DMS153 (cell line): ENCODE measurements at places on chromosomes 13 and 19.
A peak's percentile ranks its signal among the peaks of the same experiment; 100 is the strongest.

DNA sequence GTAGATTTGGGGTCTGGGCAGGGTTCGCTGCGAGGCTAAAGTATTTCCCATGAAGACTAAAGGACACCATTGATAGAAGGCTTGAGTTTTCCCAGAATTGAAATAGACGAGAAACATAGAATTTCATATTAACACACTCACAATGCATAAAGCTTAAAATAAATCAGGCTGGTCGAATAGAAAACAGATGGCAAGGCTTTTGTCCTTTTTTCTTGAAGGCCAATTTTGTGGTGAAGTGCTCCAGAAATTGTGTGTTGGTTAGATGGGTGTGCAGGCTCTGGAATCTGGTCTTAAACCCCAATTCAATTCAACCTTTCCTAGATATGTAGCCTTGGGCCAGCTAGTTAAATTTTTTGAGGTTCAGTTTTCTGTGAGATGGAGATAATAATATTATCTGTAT is 56.9 kb upstream of the LRCH1 start:
- DNase-seq, result no peak

- DNase-seq, result no peak
Observed at GRCh38 chr13:90615236-90615635, 732.3 kb upstream of the MIR17HG start.

GRCh38 chr13:19184176-19184575 is 2.6 kb upstream of the TUBA3C start:
- no peak for DNase-seq

DNA sequence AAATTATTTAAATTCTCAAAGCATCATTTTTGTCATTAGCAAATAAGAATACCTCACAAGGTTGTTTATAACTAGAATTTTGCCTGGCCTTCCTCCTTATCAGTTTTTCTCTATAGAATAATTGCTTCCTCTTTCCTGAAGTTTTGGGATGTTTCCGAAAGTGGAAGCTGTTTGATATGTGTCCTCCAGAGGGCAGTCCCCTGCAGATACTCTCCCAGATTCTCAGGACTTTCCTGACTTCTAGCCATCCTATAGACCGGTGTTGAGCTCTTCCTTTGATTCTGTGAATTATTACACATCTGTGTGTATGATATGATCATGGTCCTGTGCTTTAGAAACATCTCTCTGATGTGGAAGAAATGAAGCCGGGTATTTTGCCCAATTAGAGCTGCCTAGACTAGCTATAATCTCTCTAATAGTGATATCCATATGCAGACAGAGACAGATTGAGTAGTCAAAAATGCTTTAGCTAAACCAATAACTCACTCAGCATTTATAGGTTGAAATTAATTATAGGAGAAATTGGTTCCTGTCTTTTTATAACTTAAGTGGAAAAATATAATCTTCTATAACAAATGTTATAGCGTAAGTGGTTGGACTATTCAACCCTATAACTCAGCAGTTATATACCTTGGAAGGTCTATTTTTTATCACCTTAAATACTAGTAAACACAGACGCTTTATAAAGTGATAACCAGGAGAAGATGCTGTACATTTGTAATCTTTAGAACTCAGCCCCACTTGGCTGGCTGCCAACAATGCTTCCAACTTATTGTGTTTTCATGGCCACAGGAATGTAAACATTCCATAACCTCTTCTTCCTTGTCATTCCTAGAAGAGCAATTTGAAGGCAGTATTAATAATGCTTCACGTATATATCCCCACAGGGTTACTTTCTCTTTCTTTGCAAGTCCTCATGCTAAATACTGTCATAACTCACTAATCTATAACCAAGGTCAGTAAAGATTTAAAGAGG is 201.0 kb upstream of the RXFP2 start:
- no peak for DNase-seq

- no peak for DNase-seq
Observed at GRCh38 chr19:37977992-37978391, 71.0 kb downstream of the SIPA1L3 start.

DNA sequence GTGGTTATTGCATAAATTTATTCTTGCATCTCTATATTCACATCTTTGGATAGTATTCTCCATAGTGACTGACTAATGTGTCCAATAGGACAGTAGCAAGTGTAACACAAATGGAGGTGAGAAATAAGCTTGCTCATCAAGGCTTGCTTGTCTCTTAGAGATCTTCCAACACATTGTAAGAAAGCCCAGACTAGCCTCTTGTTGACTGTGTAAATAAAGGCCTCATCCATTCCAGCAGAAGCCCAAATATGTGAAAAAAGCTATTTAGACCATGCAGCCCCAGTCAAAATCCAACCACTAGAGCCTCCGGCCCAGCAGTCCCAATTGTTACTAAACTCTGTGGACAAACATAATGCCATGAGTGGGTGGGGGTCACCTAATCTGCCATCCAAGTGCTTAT is 2.7 kb upstream of the ZNF615 start:
- DNase-seq, result no peak

- no peak for DNase-seq
Observed at GRCh38 chr13:103759361-103759760, 693.1 kb upstream of the SLC10A2 start.

- DNase-seq, result no peak
Observed at GRCh38 chr13:65330287-65330686, 1899.8 kb downstream of the PCDH9 start.

GRCh38 chr13:113445791-113446487 is 7.3 kb downstream of the ADPRHL1 start:
- no peak for DNase-seq

- DNase-seq, result peak; percentile 90
Observed at GRCh38 chr19:3868770-3869456, at the start of gene ZFR2. TSS of gene ZFR2 (minus strand) at chr19:3869038. CDS start at chr19:3869017, 21 bp downstream.

GRCh38 chr13:72180253-72180952 is 313.4 kb upstream of the DACH1 start:
- DNase-seq, result no peak

DNA sequence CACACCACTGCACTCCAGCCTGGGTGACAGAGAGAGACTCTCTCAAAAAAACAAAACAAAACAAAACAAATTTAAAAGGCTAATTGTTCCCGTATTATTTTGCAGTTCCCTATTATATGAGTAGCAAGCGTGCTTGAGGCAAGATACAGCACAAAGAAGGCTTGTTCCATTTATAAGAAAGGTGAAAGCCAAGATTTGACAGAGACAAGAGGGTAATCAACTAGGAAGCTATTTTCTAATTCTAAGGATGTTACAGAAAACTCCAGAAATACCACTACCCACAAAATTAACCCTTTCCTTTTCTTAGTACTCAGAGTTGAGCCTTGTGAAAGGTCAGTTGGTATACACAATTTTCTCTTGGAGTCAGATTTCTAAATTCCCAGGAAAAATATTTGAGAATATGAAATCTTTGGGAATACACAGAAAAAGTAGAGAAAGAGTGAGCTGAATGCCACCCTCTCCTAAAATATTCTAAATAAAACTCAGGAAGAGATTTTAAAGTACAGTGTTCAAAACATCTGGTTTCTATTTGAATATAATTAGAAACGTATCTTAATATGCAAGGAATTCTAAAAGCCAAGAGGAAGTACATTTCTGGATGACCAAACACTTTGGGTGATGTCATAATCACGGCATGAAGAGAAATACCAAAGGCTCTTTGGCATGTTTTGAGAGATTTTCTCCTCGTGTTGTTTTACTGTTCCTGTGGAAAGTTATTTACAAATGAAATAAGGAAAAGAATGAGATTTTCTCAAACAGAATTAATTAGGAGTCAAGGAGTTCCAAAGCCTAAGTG is 63.0 kb upstream of the FLT1 start:
- no peak for DNase-seq

DNA sequence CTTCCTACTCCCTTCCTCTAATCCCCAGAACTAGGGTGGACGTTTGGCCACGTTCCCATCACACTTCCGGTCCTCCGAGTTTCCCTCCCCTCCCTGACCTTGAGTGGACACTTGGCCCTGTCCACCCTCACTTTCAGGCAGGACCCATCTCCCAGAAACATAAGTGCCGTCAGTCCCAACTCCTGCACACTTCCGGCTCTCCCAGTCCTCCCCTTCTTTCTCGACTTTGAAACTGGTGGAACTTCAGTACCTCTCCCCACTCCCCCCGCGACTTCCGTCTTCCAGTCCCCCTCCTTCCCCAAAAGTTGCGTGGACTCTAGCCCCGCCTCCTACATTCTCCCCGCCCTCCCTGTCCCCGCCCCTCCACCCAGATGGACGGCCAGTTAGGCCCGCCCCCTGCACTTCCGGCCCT is 278 bp upstream of the ZNF274 start:
- DNase-seq, result no peak

DNA sequence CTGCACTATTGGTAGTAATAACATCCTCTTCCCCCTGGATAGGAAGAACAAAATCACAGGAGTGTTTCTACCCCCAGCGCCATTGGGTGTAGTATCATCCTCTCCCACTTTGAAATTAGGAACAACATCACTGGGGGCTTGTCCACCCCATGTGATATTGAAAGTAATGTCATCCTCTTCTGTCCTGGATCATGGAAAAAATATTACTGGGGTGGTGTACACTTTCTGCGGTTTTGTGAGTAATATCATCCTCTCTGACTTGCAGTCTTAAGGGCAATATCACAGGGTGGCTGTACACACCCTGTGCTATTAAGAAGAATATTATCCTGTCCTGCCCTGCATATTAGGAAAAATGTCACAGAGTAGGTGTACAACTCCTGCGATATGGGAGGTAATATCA is 4.9 kb upstream of the RGCC start:
- DNase-seq, result no peak

GRCh38 chr19:8697671-8698432 is 743 bp downstream of the ACTL9 start:
- no peak for DNase-seq

DNA sequence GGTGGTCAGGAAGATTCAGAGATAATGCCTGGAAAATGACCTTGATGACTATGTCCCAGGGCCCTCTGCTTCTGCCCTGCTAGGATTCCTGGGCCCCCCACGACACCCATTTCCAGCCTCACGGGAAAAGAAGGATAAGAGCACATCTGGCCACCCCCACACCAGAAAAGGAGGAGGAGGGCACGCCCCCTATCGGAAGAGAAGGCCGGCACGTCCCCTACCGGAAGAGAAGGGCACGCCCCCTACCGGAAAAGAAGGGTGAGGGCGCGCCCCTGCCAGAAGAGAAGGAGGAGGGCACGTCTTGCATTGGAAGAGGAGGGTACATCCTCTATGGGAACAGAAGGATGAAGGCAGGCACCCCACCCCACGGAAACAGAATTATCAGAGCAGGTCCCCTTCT is 84.3 kb downstream of the IER2 start:
- DNase-seq, result no peak

DNA sequence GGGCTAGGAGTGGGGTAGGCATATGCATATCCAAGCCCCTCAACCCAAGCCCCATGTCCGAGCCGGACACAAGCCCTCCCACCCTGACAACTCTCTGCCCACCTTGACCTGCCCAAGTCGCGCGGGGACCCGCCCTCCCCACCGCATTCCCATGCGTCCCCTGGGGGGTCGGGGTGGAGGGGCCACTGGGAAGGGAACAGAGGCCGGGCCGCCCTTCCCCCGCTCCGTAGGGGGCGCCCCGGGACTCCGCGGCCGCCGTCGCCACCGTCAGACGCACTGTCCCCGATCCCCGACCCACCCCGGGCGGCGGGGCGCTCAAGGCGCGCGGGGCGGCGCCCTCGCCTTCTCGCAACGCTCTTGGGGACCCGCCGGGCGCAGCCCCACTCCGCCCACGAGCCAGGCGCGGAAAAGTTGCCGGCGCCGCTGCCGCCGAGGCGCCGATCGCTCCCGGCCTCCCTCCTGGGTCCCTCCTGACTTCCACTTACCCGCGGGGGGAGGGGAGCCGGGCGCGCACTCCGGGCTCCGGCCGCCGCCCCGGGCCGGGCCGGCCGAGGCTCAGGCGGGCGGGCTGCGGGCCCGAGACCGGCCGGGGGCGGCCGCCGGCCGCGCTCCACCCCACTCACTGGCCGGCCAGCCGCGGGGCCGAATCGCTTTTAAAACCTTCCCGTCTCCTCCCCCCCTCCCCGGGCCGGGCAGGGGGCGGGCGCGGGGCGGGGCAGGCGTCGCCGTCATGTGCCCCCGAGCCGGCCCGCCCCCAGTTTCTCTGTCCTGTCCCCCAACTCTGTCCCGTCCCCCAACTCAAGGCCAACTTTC is 34.4 kb upstream of the NANOS3 start:
- DNase-seq, result no peak

DNA sequence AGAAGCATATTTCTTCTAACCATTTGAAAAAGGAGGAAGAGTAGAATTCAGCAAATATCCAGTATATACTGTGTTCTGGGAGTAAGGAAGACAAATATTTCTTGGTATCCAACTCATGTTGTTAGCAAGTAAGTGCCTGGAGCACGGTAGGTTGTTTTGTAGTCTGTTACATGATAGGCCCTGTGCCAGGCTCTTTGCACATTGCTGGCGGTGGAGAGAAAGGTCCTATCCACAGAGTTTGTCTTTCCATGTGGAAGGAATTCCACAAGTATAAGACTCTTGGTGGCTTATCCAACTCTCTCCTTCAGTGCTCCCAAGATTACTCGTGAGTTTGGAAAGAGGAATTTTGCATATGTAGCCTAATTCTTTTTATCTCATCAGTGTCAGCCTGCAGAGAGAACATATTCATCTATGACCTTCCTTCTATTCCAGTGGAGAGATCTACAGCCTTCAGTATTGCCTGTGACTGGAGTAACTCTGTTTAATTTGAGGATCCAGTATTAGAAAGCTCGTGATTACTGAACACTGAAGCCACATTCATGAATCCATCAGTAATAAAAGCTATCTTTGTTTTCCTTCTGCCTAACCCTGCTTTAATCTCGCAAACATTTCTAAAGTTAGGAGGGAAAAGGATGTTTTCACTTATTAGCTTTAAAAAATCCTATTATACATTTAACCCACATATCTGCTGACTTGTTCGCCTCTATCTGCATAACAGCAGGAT is 183.9 kb upstream of the CSNK1A1L start:
- no peak for DNase-seq

DNA sequence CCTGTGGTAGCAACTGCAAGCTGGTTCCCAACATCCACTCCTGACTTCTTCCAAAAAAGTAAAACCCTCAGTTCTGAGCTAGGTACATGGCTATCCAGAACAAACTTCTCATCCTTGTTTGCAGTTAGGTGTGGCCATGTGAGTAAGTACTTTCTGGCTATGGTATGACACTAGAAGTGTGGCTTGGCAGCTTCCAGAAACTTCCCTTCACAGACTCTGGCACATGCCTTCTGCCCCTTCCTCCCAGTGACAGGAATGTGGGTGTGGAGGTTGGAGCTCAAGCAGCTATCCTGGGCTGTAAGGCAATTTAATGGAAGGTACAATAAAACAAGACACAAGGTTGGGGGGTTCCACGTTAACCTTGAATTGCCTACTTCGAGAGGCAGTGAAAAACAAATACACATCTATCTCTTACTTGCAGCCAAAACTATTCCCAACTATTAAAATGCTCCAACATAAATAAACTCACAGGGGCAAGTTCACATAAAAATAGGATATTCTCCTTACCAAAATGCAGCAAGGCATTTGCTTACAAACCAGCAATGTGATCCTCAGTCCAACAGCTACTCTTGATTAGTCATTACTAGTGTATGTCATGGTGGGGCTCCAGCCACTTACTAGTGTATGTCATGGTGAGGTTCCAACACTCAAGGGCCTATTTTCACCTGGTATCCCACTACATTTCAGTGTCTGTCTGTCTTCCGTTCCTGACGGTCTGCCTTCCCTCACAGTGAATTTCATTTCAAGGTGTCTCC is 3.1 kb downstream of the SMG9 start:
- no peak for DNase-seq
